Sciatic nerve (tissue), 2 donors: ENCODE measurements at places on chromosomes 11 and 22. TPM values are rescaled to one million over a fixed set of nuclear protein-coding genes. Genes with fewer than 3 reads are reported as not detected.

Gene CLDN5
- 136 TPM for total RNA-seq

Gene MCAM
- 146 TPM for total RNA-seq

Gene OR8B8
- total RNA-seq, result not detected

Gene HMOX1
- 78.5 TPM for total RNA-seq

Gene MFRP
- total RNA-seq, result not detected

Gene CFAP68
- total RNA-seq, result 18.8 TPM

Gene MS4A8
- total RNA-seq, result not detected

Gene EXPH5
- total RNA-seq, result 11.9 TPM

Gene ACR
- 1.5 TPM for total RNA-seq

Gene F2
- total RNA-seq, result not detected

Gene LARGE2
- total RNA-seq, result 1.4 TPM

Gene DKK3
- total RNA-seq, result 201 TPM

Gene C11orf52
- not detected for total RNA-seq

Gene ANO9
- 0.98 TPM for total RNA-seq

Gene OR4D5
- total RNA-seq, result not detected

Gene CSNK2A3
- 2.1 TPM for total RNA-seq

Gene PICK1
- 28.7 TPM for total RNA-seq

Gene OR2D2
- total RNA-seq, result not detected

Gene ANO1
- total RNA-seq, result 3.4 TPM

Gene MMP1
- 0.22 TPM for total RNA-seq

Gene SYCE3
- total RNA-seq, result not detected

Gene OR8J3
- not detected for total RNA-seq

Gene TBC1D22A
- total RNA-seq, result 36.3 TPM

Gene CST6
- total RNA-seq, result 0.80 TPM

Gene B4GALNT4
- 32.2 TPM for total RNA-seq

Gene CRYBB3
- not detected for total RNA-seq

Gene CD3D
- total RNA-seq, result 3.8 TPM

Gene MAP6
- total RNA-seq, result 10.7 TPM

Gene YAP1
- 112 TPM for total RNA-seq

Gene KDM4F
- not detected for total RNA-seq

Gene OR2AT4
- 2.0 TPM for total RNA-seq

Gene LUZP2
- 0.18 TPM for total RNA-seq

Gene RRP7A
- 39.6 TPM for total RNA-seq

Gene IGF2
- total RNA-seq, result 473 TPM

Gene OR5B21
- not detected for total RNA-seq

Gene BTBD18
- total RNA-seq, result not detected

Gene MRGPRD
- not detected for total RNA-seq

Gene OR51A2
- not detected for total RNA-seq

Gene HEPN1
- total RNA-seq, result not detected

Gene PGR
- 2.5 TPM for total RNA-seq

Gene TRIM51G
- total RNA-seq, result not detected

Gene GGTLC3
- total RNA-seq, result not detected

Gene CHST1
- total RNA-seq, result 2.1 TPM

Gene LGALS12
- total RNA-seq, result 9.2 TPM

Gene MMP27
- total RNA-seq, result not detected
